Liver (tissue), 10 donors: ENCODE measurements at places on chromosomes 5 and 9. TPM values are rescaled to one million over a fixed set of nuclear protein-coding genes. Genes with fewer than 3 reads are reported as not detected.

The HINT2 gene
- total RNA-seq: 34.3 TPM

The CAMK2A gene
- total RNA-seq: not detected

The ARSI gene
- 0.51 TPM for total RNA-seq

The CCDC192 gene
- total RNA-seq: not detected

The PRDM9 gene
- not detected for total RNA-seq
